Inflammatory macrophage (primary cell): ENCODE measurements at places on chromosomes 1 and 21.

- peak; percentile 45 for DNase-seq
Measured at GRCh38 chr1:110746644-110747259, 72.0 kb upstream of the KCNA3 start.

- DNase-seq = no peak
Measured at GRCh38 chr1:147169171-147169570, 3.1 kb downstream of the PRKAB2 start.

DNA sequence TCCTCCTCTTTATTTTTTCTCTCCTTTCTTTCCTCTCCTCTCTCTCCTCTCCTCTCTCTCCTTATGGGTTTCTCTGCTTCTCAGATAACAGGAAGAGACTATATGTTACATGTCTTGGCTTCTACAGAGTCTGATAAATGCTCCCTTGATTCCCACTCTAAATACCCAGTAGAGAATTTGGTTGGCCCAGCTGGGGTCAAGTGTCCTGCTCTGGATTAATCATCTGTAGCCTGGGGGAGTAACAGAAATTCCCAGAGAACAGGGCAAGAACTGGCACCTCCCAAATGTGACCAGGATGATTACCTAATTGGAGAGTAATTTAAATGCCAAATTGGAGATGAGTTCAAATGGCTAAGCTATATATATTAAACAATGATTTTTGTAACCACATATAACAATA is 146.1 kb upstream of the LMO4 start:
- DNase-seq = no peak

DNA sequence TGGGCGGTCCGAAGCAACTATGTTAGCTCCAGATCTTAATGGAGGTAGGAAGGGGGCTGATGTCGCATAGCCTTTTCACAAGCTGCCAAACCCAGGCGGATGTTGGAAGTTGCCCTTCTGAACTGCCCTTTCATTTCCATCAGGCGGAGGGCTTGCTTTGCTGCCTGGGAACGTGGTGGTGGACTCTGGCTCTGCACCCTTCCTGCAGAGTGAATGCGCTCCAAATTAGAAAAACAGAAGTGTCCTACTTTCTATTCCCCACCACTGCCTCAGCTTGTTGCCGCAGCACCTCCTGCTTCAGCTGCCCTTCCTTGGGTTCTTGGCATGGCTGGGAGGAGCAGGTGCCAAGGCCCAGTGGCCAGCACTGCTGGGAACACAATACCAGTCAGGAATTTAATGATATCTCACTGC is 60.6 kb downstream of the AK4 start:
- peak; percentile 5 for DNase-seq

DNA sequence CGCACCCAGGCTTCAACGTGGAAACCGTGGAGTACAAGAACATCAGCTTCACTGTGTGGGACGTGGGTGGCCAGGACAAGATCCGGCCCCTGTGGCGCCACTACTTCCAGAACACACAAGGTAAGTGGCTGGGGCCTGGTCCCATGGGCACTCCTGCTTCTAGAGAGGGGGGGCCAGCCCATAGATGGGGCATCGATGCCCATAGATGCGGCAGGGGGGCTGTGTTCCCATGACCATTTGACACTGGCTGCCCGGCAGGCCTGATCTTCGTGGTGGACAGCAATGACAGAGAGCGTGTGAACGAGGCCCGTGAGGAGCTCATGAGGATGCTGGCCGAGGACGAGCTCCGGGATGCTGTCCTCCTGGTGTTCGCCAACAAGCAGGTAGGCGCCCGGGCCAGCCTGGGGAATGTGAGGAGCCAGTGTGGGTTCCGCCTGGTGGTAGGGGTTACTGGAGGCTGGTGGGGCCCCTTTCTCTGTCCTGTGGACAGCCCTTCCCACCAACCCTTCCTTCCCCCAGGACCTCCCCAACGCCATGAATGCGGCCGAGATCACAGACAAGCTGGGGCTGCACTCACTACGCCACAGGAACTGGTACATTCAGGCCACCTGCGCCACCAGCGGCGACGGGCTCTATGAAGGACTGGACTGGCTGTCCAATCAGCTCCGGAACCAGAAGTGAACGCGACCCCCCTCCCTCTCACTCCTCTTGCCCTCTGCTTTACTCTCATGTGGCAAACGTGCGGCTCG is 5.6 kb downstream of the C1orf35 start:
- DNase-seq = no peak

GRCh38 chr1:4908486-4908885 is 254.1 kb downstream of the AJAP1 start:
- no peak for DNase-seq

GRCh38 chr1:6097824-6098223 is 52.1 kb downstream of the KCNAB2 start:
- DNase-seq = no peak

DNA sequence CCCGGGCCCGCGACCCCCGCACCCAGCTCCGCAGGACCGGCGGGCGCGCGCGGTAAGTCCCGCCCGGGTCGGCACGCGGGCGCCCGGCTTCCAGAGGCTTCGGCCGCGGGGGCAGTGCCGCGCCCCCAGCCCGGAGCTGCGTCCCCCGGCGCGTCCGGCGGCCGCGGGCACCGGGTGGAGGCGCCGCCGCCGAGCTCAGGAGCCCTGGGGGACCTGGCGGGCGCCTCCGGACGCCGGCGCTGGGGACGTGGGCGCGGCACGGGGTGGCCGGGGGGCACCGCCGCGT is 227 bp downstream of the NBL1 start:
- no peak for DNase-seq

DNA sequence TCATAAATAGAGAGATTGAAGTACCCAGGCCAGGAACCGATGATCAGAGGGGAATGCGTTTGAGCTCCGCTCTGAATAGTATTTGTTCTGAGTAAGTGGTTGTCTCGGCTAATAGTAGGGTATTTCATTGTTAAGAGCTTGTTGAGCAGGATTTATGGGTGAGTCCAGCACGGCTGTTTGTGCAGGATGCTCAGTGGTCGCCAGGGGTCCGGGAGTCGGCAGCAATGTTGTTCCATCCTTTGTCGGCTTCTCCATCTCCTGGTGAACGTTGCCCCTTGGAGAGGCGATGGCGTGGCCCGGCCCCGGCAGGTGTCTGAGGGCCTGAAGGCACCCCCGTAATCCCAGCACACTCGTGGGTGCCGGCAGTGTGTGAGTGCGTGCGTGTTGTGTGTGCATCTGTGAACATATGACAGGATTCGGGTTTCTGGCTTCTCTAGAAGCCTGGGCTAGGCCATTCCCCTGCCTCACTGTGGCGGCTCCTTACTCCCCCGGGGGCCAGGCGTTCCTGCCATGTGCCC is 160.8 kb upstream of the ARHGEF16 start:
- no peak for DNase-seq

- peak; percentile 47 for DNase-seq
Measured at GRCh38 chr1:18178111-18178510, 70.5 kb downstream of the IGSF21 start.

DNA sequence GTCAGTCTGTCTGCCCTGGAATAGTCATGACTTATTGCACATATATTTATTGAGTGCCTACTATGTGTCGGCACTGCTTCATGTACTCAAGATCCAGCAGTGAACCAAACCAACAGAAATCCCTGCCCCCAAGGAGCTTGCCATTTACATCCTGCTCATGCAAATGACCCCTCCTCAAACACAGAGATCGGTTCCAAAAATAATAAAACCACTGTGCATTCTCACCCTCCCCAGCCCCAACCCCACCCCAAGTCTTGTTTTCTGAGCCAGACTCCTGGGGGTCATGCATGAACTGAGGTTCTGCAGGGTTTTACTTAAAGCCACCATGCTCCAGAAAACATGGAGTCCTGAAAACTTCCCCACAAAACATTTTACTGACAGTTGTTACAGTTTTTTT is 61.9 kb downstream of the KIAA0040 start:
- DNase-seq = no peak

- no peak for DNase-seq
Measured at GRCh38 chr1:161176468-161177111, 717 bp downstream of the B4GALT3 start.

GRCh38 chr1:42419126-42419821 is 36.5 kb downstream of the ZMYND12 start:
- no peak for DNase-seq

DNA sequence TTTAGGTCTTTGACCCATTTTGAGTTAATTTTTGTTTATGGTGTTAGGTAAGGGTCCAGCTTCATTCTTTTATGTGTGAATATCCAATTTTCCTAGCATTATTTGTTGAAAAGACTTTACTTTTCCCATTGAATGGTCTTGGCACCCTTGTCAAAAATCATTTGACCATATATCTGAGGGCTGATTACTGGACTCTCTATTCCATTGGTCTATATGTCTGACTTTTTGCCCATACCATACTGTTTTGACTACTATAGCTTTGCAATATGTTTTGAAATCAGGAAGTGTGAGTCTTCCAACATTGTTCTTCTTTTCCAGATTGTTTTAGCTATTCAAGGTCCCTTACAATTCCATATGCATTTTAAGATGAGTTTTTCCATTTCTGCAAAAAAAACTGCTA is 11.4 kb upstream of the CCSAP start:
- no peak for DNase-seq

GRCh38 chr1:210222340-210223006 is 10.1 kb upstream of the SERTAD4 start:
- no peak for DNase-seq

DNA sequence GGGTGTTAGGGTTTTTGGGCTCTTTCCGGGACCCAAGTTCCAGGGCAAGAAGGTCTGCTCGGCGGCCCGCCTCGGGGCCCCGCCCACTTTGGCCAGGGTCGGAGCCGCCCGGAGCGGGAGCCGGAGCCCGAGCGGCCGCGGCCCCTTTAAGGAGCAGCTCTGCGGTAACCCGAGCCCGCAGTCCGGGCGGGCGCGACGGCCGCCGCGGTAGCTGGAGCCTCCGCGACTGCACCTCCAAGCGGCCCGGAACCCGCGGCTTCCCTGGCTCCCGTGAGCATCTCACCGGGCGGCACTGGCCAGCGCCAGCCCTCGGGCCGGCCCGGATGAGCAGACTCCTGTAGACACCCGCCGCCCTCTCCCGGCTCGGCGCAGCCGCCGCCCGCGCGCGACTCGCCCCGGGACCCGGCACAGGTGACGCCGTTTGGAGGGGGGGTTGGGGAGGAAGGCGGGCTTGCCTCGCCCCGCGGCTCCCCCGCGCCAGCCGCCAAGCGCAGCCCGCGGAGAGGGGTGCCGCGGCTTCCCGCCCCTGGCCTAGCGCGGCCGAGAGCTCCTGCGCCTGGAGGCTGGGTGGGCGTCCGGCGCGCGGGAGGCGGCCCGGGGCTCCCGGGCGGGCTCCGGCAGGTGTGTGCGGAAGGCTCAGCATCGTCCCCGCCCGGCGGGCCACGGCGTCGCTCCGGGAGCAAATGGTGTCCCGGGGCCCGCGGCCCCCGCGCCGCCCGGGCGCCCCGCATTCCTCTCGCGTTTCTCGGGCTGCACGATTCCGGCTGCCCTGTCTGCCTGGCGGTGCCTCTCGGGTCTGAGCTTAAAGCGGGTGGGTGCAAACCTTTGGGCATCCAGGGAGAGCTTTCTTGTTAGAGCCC is at the start of gene TLCD4:
Gene TLCD4, plus strand, starts transcription at position 149 of the 860 bp plus-strand sequence. CDS start 26,547 bp downstream, outside the sequence.
- DNase-seq = no peak

DNA sequence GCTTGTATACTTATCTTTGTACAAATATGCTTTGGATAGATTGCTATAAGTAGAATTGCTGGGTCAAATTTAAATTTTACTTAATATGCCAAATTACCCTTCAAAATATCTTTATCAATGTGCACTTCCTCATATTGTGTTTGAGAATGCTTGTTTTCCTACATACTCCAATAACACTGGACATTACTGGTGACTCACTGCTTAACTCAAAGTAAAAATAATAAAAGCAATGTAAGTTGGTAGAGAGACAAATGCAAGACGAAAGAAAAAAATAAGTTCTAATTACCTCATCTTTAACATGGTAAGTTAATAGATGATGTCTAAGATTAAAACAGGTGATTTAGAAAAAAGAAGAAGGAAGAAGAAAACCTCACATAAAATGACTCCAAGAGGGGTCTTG is 7.9 kb upstream of the SH3GLB1 start:
- DNase-seq = no peak

- DNase-seq = peak; percentile 39
Measured at GRCh38 chr1:119008483-119009311, 20.6 kb upstream of the TBX15 start.

DNA sequence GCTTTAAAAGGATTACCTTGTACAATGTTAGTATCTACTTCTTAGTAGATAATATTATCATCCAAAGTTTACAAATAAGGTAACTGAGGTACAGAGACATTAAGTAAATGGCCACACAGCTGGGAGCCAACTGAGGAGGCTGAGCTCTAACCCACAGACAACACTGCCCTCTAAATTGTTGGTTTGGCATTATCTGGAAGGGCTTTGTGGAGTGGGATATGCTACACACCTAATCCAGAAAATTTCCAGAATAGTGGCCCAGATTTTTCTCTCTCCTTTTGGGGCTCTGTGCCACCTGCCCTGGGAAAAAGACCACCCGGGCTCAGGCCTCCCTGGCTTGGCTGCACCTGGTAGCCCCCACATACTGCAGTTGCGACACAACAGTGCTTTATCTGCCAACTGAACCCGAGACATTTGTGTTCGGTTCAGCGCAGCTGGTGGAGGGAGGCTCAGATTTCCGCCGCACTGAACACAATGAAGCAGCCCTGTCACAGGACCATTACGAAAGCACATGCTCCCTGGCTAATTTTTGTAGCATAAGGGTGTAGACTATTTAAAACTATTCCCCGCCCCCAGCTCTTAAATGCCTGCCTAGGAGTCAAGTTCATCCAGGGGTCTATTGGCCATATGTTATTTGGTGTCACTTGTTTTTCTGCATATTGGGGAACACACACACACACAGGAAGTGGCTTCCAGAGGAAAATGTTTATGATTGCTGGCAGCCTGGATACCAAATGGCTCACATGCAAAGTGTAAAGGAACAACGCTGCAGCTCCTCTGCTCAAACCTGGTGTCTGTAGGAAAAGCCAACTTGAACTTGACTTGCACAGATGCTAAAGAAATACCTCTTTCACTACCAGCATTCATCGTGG is 92.3 kb upstream of the ESRRG start:
- DNase-seq = no peak

GRCh38 chr1:63005812-63006211 is 221.9 kb downstream of the ATG4C start:
- DNase-seq = no peak

DNA sequence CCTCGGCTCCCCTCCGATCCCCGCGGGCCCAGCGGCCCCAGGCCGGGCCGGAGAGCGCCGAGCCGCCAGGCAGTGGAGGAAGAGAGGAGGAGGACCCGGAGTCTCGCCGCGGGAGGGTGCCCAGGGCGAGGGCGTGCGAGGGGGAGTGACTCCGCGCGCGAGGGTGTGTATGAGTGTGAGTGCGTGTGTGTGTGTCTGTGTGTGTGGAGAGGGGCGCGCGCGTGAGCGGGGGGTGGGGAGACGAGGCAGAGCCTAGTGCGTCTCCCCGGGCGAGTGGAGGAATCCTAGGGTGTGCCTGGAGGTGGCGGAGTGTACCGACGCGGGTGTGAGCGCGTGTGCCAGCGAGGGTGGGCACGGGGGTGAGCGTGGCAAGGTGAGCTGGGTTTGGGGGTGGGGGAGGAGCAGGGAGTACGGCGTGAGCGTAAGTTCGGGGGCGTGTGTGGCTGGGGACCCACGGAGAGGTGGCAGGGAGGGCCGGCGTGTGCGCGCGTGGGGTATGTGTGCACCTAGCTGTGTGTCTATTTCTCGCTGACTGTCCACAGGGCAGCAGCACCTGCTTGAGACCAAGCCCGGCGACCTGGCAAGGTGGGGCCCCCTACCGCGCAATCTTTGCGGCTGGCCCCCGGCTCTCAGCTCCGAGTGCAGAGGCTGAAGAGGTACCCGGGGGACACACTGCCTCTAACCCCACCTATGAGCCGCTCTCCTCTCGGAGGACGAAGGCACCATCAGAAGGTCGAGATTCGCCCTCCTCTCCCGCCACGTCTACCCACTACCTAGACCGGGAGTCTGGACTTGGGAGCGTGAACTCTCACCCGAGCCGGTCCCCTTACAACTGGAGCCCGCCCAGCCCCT is 784 bp upstream of the KCND3 start:
- no peak for DNase-seq
